ENCODE measurements at places on chromosomes 16 and 17. TPM values are rescaled to one million over a fixed set of nuclear protein-coding genes. Genes with fewer than 3 reads are reported as not detected.
A peak's percentile ranks its signal among the peaks of the same experiment; 100 is the strongest.

FSCN2 gene
- 2.3 TPM for total RNA-seq

CDH1 gene
- total RNA-seq = not detected

C1QBP gene
- 131 TPM for total RNA-seq

CSH1 gene
- not detected for total RNA-seq

ADGRG1 gene
- 0.89 TPM for total RNA-seq

DNA sequence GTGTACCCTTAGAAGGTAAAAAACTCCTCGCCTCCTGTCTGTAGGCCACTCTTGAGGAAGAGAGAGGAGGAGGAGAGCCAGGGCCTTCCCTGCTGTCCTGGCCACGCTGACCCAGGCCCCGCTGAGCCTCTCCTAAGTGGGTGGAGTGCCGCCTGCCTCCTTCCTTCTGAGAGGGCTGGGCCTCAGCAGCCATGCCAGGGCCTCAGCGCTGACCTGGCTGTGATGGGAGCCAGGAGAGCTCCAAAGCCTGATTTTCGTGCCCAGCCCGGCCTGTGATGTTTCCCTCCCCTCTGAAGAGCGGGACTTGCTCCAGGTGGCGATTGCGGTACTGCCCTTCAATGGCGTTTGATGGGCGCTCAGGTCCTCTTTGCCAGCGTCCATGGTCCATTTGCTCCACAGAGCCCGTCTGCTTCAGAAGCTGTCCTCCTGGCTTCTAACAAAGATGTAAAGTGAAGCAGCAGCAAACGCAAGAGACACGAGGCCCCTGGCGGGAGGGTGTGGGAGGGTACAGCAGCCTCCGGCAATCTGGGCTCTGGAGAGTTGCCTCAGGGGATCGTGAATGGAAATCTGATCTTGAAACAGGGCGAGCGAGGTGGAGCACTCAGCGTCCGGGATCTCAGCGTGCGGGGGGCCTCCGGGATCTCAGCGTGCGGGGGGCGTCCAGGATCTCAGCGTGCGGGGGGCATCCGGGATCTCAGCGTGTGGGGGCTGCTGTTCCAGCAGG lies 93.5 kb downstream of the NPIPB11 start:
- DNase-seq = no peak

ZPBP2 gene
- total RNA-seq = not detected

DNA sequence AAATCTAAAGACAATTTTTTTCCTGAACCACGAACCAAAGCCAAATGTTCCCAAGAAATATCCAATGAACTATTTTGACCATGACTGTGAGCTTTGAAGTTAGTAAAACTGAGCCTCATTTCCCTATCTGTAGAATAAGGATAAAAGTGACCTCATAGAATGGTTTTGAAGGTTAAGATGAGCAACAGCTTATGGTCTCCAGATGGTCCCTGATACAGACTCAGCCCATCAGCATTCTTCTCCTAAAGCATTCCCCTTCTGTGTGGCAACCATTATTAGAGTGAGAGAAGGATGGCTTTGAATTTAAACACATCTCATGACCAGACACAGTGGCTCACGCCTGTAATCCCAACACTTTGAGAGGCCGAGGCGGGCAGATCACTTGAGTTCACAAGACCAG lies 70.1 kb downstream of the COPRS start:
- peak; percentile 68 for DNase-seq

DNA sequence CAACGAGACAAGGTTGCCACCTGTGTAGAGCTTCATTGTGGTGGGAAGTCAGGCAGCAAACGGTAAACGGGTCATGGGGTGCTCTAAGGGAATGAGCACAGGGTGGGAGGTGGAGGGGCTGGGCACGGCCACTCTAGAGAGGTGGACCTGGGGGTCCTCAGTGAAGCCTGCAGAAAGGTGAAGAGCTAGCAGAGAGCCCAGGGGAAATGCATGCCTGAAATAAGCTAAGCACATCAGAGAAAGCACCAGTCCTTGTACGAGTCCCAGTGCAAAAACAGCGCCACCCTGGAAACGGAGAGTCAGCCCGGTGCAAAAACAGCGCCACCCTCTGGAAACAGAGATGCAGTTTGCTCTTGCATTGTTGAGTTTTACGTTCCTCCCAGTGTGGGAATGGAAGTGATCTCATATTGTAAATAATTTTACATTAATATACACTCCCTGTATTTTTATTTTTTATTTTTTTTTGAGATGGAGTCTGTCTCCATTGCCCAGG lies 65.0 kb downstream of the TBC1D16 start:
- peak; percentile 18 for DNase-seq

DNA sequence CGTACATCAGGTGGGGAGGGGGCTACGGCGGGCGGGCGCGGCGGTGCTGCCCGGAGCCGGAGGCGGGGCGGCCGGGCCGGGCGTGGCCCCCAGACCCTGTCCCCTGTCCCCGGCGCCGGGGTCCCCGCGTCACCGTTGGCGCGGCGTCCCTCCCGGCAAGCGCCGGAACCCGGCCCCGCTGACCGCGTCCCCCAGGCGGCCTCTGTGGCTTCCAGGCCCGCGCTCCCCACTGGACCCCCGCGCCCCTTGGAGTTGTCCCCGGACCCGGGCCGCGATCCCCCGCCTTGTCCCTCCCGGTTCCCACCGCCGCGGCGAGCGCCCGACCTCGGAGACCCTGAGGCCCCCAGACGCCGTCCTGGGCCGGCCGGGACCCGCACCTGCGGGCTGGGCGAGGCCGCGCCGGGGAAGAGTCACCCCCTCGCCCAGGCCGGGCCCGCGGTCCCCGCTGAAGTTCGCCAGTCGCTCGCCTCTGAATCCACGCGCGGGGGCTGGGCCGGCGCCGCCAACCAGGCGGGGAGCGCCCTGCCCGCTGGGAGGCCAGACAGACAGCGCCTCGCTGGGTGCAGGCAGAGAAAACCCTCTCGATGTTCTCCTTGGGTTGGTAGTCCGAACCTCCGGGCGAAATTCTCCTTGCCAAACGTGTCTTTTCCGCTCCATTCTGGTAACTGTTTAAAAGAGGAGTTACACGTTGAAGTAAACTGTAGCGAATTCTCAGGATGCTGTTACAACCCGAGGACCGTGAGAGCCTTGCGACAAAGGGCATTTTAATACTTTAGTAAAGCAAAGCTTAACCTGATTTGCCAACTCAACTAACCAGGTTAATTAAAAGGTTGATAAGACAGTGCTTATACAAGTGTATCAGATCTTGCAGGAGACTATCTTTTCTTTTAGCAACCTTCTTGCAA lies 761 bp downstream of the GAN start:
- peak; percentile 88 for DNase-seq

ZNF785 gene
- total RNA-seq = 9.0 TPM

- no peak for DNase-seq
Measured at GRCh38 chr17:70132505-70132904, 36.8 kb upstream of the KCNJ2 start.

SLFN12L gene
- total RNA-seq = 0.11 TPM

GRCh38 chr17:62627904-62628633 lies 599 bp downstream of the MRC2 start:
- peak; percentile 85 for DNase-seq

DNA sequence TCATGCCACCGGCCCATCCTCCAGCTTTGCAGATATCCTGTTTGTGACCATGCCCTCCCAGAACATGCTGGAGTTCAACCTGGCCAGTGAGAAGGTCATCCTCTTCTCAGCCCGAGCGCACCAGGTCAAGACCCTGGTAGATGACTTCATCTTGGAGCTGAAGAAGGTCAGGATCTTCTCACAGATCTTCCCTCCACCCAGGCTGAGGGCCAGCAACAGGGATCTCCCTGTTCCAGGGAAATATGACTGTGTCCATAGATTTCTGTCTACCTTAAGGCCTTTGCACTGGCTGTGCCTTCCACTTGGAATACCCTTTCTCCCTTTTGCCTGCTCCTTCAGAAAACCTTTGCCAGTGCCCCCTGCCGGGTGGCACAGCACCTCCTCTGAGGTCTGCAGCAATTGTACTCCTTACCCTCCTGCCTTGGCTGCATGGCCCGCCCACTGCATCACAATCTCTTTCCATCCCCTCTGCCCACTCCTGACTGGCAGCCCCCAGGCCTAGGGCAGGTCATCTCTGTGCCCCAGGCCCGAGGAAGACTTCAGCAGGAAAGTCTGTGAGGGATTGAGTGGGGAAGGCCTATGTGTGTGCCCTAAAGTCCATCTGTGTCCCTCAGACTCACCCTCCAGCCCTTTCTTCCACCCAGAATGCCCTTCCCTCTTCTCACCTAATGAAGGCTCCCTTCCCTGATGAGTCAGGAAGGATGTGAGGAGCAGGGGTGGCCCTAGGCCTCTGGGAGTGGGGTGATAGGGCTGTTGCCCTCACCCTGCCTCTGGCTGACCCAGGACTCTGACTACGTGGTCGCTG lies 27.3 kb upstream of the ALKBH5 start:
- DNase-seq = peak; percentile 55

Measured in GM23248 (cell line).